ENCODE measurements at places on chromosomes 3 and 15.

- no peak for DNase-seq
These were observed 41.7 kb upstream of the C3orf80 start for GRCh38 chr3:160183345-160184076.

- DNase-seq = peak; percentile 29
These were observed 123.2 kb downstream of the LRRK1 start for GRCh38 chr15:101042320-101042719.

DNA sequence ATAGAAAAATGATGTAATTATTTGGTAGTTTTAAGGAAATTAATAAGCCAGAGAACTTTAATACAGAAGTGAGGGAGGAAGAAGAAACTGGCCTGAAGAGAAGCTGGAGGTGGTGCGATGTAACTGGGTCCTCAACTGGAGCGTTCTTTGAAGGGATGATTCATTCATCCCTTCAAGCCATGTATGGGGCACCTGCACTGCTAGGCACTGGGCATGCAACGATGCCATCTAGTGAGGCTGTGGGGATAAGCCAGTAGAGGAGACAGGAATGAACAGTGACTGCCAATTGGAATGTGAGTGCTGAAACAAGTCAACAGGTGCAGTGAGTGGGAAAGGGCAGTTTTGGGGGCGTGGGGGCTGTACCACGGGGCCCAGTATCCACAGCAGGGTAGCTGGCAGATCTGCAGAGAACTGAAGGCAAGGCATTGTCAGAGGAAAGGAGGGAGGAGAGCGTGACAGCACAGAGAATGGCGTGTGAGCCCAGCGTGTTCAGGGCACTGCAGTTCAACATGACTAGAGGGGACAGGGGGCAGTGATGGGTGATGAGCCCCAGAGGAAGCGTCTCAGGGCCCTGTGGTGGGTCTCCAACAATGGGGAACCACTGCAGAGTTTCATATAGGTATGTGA is 3.8 kb upstream of the KIF23 start:
- DNase-seq = no peak

- DNase-seq = no peak
These were observed 376.3 kb downstream of the PDCD6IP start for GRCh38 chr3:34174740-34175139.

DNA sequence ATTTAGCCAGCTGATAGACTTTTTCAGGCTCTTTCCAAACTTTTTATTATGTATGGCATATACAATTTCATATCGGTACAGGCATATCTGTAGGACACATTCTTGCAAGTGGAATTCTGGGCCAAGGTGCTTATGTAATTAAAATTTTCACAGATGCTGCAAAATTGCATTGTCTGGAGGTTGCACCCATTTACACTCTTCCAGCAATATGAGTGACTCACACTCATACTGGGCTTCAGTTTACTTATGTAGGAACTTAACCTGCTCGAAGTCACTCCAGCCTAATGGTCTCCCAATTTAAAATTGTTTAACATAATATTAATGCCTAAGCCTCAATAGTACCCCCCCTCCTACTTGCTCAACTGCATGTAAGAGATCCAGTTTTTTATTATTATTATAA is 11.2 kb upstream of the SEC62 start:
- DNase-seq = no peak

DNA sequence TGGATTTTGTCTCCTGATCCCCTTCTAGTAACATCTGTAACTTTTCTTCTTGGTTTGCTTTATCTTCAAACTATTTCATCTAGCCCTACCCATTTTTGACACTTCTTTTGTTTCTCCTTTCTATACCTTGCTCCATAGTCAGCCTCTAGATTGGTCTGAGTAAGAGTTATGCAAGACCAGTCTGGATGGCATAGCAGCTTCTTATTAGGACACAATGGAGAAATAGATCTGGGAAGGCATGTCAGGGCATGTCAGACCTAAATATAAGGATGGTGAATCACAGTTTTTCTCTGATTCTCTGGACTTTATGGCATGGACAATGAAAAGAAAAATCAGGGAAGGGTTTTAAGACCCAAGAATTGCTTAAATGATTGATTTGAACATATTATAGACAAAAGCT is 452.5 kb downstream of the RAP2B start:
- no peak for DNase-seq

DNA sequence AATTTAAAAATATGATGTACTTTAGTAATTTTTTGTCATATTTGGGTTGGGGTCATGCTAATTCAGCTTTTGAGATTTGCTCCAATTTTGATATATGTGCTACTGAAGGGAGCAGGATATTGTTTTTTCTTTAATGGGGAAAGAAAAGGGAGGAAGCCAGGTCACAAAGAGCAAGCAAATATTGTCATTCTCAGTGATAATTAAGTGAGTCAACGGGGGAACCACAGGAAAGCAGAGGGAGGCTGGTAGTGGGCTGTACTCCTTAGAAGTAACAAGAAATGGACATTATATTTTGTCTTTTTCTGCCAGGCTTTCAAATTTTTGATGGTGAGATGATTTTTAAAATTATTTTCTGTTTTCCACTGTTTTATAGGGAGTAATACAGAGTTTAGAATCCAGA is 45.6 kb upstream of the NMD3 start:
- no peak for DNase-seq

- DNase-seq = peak; percentile 58
These were observed 1.0 kb upstream of the RYR3 start for GRCh38 chr15:33309602-33310276.

- DNase-seq = no peak
These were observed 37.7 kb upstream of the SYNPR start for GRCh38 chr3:63240381-63240902.

GRCh38 chr3:173008978-173009377 is 132.1 kb downstream of the SPATA16 start:
- no peak for DNase-seq

GRCh38 chr3:66483006-66483405 is 17.8 kb downstream of the LRIG1 start:
- no peak for DNase-seq

GRCh38 chr3:69494185-69494584 is 108.3 kb upstream of the FRMD4B start:
- DNase-seq = no peak

DNA sequence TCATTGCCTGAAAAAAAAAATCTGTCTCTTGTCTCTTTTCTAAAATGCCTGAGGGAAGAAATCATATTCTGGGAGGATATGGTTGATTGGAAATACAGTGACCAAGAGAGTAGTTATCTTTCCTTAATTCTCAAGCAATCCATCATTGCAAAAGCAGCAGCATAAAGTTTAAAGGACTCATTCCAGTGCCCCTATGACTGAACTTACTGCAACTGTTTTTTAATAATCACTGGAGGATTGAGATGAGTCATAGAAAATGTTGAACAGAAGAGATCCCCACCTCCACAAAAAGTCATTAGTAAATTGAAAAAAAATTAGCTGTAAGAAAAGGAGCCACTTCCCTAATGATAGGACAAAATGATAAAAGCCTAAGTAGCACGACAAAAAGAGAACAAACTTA is 121.5 kb downstream of the SLC9A9 start:
- DNase-seq = no peak

GRCh38 chr3:70177881-70178645 is 134.4 kb downstream of the MDFIC2 start:
- DNase-seq = no peak

DNA sequence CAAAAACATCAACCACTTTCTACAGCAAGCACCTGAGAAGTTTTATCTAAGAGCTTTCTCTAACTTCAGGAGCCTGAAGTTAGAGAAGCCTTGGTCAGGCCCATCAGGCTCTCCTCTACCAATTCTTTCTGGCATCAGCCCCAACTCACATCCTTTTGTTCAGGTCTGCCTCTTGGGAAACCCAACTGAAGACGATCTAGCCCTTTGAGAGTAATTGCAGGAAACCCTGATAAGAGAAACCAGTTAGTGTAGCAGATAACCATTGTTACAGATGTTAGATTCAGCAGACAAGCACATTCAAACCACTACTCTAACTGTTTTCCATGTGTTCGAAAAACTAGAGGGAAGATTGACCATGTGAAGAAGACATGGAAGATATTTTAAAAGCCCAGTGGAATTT is 27.0 kb upstream of the DYNC1LI1 start:
- no peak for DNase-seq

GRCh38 chr15:28944286-28944685 is 58.5 kb downstream of the APBA2 start:
- DNase-seq = peak; percentile 31
